ENCODE measurements at places on chromosomes 5 and 9.
A peak's percentile ranks its signal among the peaks of the same experiment; 100 is the strongest.

DNA sequence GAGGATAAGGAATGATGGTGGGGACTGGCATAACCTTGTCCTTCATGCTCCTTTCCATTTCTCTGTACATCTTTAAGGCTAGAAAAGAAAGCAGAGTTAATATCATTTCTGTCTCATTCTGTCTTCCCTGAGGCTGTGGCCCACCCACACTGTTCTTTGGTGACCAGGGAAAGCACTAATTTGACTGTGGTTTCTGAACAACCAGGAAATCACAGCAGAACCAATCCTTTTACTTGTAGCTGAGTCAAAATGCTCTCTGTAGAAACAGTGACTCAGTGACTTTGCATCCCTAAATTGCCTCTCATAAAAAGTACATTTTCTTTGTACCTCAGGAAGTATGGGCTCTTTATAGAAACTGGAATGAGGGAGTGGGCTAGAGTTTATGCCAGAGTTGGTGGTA is 28.1 kb downstream of the IL33 start:
- DNase-seq: peak; percentile 46

DNA sequence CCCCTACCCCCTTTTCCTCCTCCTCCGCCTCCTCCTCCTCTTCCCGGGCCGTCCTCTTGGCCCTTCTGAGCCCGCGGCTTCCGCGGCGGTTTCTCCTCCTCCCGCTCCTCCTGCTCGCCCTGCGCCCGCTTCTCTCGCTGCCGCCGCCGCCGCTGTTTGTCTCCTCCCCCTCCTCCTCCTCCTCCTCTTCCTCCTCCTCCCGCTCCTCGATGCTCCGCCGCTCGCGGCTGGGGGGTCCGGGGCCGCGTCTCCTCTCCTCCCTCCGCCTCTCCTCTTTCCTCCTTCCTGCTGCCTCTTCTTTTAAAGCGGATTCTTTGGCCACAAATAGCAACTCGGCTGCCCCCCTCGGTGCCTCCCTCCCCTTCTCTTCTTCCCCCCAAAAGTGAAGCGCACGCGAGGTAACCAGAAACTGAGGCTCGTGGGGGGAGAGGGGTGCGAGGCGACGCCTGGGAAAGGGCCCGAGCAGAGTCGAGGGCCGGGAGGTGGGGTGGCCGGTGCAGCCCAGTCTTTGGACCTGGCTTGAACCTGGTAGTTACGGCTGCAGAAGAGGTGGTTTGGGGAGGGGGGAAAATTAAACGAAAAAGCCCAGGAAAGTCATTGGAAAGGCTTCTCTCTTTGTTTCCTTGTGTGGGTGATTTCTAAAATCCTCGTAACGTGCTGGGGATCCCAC is 1058.5 kb upstream of the DMAC1 start:
- DNase-seq: peak; percentile 47

DNA sequence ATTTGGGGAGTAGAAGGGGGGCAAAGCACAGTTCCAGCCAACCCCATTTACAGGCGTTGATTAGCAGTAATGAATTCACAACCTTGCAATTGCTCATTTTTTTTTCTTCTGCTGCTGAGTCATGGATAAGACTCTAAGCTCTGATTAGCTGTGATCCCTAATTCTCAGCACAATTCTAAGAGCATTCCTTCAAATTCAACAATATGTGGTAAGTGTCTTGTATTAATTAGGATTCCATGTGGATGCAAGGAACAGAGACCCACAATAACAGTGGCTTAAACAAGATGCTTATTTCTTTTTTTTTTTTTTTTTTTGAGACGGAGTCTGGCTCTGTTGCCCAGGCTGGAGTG is 133.4 kb downstream of the PALM2AKAP2 start:
- no peak for DNase-seq

- DNase-seq: peak; percentile 51
Measured at GRCh38 chr5:14925326-14925725, 53.7 kb upstream of the ANKH start.

GRCh38 chr5:79983618-79984017 is 7.4 kb downstream of the MTX3 start:
- no peak for DNase-seq

DNA sequence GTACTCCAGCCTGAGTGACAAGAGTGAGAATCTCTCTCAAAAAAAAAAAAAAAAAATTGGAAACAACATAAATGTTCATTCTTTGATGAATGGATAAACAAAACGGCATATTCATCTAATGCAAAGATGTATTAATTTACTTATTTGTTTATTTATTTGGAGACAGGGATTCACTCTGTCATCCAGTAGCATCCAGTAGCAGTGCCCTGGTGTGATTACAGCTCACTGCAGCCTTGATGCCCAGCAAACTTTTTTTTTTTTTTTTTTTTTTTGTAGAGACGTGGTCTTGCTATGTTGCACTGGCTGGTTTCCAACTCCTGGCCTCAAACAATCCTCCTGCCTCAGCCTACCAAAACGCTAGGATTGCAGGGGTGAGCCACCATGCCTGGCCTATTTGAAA is 24.4 kb downstream of the OR2V2 start:
- no peak for DNase-seq

- DNase-seq: no peak
Measured at GRCh38 chr9:125119643-125120286, 23.6 kb downstream of the SCAI start.

DNA sequence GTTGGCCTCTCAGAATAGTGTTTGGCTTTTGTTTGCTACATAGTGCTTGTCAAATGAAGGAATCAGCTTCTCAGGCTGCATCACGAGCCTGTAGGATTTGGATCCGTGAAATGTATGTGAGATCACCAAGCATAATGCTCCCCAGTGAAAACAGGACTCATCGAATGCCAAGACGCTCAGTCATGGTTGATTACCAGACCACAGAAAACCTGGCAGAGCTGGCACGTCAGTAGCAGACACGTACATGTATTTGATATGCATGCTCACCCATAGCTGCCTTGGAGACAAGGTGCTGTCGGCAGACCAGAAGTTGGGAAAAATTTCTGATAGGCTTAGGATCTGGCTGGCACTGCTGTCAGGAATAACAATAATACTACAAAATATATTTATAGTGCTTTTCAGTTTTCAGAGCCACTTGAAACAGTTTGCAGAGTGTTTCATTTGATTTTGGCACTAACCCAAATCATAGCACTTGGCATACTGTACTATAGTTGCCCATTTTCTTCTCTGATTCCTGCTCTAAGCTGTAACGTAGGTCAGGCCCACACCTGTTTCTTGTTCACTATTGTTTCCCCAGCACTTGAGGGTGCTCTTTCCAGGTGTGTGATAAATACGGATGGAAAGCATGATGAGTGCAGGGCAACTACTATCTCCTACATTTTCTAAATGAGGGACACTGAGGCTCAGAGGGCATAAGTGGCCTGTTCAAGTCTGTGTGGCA is 226.1 kb downstream of the NR3C1 start:
- peak; percentile 96 for DNase-seq

DNA sequence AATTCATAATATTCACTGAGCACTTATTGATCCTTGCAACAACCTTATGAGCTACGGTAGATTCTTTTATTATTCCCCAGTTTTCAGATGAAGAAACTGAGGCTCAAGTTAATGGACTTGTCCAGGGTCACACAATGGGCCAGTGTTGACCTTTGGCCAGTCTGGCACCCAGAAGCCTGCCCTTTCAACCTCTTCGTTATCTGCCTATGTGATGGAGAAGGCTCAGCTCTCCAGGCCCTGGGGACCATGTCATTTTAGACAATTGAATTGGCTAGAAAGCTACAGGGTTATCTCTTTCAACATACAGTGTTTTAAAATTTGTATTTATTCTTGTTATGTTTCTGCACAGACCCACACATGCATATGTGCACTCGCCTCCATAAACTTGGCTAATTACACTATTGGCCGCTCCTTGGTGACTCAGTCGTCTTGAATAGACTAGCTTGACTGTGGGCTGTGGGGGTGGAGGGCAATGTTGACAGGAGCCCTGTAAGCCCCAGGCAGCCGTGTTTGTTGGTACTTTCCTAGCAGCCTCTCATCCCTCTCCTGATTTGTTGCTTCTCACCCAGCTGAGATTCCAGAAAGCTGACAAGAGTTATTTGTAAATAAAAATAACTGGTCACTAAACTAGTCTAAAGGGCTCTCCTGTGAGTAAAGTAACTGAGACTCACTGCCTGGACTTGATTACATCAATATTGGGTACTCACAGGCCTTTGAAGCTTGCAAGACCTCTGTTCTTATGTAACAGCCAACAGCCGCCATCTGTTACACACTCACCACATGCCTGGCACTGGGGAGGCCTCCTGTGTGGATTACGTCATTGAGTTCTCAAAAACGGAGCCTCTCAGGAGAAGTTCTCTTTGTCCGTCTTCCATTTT is 8.5 kb upstream of the ANGPTL2 start:
- DNase-seq: peak; percentile 94

- DNase-seq: no peak
Measured at GRCh38 chr5:130805036-130805435, 360.0 kb downstream of the HINT1 start.

DNA sequence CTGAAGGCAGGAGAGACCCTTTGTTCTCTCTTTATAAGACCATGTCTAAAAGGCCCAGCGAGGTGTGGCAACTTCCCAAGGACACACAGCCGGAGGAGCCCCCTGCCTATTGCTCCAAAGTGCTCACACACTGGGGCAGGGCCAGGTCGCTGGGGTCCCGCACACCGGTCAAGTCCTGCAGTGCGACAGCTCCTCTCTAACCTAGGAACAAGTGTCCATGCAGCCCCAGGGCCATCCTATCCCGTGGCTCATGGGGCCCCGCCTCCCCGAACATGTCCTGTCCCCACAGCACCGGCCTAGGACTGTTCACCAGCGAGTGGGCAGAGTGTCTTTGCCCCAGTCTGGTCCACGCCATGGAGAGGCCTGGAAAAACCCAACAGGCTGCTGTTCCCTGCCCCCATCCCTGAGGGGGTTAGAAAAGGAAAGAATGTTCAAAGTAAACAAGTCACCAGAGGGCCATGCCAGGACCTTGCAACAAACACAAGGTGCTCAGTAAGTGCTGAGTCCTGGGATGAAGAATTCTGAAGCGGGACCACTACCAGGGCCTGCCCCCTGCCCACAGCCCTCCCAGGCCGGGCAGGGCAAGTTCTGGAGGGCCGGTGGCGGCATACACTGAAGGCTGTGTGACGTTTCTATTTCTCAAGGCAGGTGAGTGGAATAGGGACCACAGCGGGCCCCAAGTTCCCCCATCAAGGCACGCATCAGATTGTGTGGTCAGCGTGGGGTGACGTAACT is 938 bp downstream of the NINJ1 start:
- DNase-seq: no peak

DNA sequence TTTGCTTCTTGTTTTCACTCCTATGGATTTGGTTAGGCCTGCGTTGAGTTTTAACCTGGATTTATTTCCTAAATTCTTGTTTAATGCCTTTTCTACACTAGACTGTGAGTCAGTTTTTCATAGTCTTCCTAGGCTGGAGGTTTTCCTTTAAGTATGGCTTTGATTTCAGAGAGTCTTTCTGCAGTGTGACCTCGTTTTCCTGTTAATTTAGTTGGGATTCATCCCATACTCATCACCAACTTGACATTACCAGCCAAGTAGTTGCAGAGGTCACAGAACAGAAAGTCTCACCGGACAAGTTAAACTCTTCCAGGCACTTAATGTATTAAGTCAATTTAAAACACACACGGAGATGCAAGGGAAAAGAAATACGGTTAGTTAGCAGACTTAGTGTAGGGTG is 29.7 kb upstream of the AUH start:
- DNase-seq: no peak

All from astrocyte of the spinal cord (primary cell).